Fibroblast of upper back skin (primary cell): ENCODE measurements at places on chromosomes 13 and 19.

- no peak for DNase-seq
Measured at GRCh38 chr19:40608957-40609356, 7.8 kb downstream of the LTBP4 start.

GRCh38 chr13:49428041-49428763, 15.7 kb downstream of the CAB39L start:
- DNase-seq = no peak

GRCh38 chr19:5974721-5975387, 3.1 kb downstream of the RANBP3 start:
- no peak for DNase-seq

- DNase-seq = no peak
Measured at GRCh38 chr13:106275446-106276032, 259.9 kb downstream of the EFNB2 start.

- DNase-seq = no peak
Measured at GRCh38 chr19:43367822-43368221, 14.3 kb downstream of the CD177 start.

DNA sequence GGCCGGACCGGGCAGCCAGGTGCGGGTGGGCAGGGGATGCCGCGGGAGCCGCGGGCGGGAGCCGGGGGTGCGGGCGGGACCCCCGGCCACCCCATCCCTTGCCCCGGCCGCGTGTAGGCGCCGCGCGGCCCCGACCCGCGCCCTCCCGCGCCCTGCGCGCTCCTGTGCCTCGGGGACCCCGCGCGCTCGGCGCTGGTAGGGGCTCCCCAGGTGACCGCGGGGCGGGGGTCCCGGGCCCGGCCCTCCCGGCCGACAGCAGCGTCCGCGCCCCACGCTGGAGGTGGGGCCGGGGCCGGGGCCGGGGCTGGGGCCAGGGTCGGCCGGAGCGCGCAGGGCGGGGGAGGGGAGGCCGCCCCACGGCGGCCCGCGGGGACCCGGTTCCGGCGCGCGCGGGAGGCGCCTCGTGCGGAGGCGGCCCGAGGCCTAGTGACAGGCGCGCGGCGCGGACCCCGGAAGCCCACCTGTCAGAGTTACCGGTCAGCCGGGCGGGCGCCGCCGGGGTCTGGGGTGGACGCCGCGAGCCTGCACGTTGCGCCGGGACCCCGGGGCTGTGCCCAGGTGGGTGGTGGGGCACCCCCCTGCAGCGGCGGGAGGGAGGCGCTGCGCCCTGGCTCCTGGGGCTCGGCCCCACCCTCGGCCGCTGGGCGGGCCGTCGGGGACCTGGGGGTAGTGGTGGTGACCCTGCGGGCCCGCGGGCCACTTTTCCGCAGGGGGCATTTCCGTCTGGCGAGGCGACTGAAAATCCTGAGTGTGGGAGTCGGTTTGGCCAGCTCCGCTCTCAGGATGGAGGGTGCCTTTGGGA, 518 bp downstream of the TFDP1 start:
- no peak for DNase-seq

GRCh38 chr13:41562541-41563178, 105.3 kb downstream of the RGCC start:
- DNase-seq = no peak

- DNase-seq = no peak
Measured at GRCh38 chr19:38538793-38539528, 78.8 kb downstream of the MAP4K1 start.

DNA sequence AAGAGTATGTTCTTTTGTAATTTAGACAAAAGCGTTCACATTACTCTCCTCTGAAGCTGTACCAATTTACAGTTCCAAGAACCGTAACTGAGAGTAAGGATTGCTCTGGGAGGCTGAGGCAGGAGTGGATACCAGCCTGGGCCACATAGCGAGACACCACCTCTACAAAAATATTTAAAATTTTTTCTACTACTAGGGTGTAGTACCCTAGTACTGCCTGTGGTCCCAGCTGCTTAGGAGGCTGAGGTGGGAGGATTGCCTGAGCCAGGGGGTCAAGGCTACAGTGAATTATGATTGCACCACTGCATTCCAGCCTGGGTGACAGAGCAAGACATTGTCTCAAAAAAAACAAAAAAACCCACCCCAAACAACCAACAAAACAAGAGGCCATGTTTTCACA, 12.1 kb upstream of the CYP2A6 start:
- DNase-seq = no peak

DNA sequence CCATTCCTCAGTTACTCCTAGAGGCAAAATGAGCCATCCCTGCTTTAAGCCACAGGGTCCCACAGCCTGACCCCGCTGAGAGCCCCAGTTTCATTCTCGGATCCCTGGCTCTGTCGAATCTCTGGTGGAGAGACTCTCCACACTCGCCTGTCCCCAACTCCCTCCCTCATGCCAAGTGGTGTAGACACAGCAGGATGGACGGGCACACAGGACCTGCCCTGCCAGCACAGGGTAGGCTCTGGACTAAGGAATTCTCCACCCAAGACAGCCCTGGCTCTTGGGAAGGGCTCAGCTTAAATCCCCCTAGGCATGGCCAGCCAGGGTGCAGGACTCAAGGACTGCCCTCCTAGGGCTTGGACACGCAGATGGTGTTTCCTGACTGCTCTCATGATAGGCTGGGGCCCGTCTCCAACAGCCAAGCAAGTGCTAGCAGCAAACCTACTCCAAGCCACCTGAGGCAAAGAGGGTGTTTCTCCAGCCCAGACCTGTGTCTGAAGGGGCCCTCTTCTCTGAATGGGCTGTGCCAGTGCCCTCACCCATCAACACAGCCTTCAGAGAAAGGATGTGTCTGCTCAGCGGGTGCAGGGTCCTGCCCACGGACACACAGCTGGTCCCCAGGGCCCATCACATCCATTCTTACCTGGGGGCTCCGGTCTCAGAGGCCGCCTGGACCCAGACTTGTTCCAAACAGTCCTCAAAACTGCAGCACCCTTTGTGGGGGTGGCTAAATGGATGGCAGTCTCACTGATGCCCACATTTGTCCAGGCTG, 65.3 kb downstream of the PEPD start:
- no peak for DNase-seq

- DNase-seq = peak; percentile 21
Measured at GRCh38 chr19:20078581-20079031, 806 bp downstream of the ZNF90 start.

GRCh38 chr13:77460195-77460594, 75.3 kb upstream of the SCEL start:
- no peak for DNase-seq

DNA sequence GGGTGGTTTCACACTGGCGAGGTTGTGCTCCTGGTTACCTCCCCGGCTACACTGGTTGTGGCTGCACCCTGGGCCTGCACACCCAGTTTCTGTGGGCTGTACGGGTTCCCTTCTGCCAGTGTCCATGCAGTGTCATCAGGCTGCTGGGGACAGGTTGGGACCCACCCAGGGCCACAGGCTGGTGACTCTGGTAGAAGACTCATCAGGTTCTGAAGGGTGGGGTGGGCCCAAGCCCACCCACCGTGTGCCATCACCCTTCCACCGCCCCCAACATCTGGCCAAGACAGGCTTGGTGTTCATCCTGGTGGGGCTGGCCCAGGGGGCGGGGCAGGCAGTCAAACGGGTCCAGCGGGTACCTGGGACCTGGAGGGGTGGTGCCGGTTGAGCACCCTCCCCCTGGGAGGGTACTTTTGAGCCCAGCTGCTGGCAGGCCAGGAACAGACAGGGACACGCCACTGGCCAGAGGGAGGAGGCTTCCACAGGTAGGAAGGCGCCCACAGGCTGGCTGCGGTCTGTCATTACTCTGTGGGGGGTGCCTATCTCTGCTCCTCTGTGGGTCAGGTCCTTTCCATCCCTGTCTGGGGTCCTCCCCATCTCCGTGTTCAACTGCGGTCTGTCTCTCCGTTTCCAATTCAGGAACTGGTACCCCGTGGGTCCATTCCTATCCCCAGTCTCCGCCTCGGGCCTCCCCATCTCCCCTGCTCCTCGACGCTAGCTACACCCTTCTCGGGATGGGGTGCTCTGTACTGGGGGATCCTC, at the start of gene RNF225:
Gene RNF225 (plus strand): TSS at position 437 of the 759 bp plus-strand sequence. CDS start 434 bp downstream, outside the sequence.
- DNase-seq = no peak

- peak; percentile 49 for DNase-seq
Measured at GRCh38 chr13:99442273-99442895, 58.9 kb upstream of the TM9SF2 start.

GRCh38 chr13:20230913-20231838, 943 bp downstream of the GJB6 start:
- DNase-seq = no peak

- DNase-seq = no peak
Measured at GRCh38 chr13:25783601-25784024, 268.2 kb downstream of the SHISA2 start.

GRCh38 chr13:112152846-112153245, 85.9 kb downstream of the SOX1 start:
- DNase-seq = no peak

DNA sequence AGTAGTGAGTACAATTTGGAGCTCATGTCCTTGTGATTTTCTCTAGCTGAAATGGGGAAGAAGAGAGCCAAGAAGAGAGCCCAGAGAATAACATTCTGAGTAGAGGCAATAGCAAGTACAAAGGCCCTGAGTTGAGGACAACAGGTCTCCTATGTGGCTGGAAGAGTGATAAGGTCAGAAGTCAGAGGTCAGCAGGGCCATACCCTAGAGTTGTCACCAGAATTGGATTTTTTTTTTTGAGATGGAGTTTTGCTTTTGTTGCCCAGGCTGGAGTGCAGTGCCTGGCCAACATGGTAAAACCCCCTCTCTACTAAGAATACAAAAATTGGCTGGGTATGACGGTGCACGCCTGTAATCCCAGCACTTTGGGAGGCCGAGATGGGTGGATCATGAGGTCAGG, 8.0 kb upstream of the TRIM28 start:
- DNase-seq = no peak

GRCh38 chr13:43441899-43442499, 344.8 kb downstream of the ENOX1 start:
- no peak for DNase-seq

DNA sequence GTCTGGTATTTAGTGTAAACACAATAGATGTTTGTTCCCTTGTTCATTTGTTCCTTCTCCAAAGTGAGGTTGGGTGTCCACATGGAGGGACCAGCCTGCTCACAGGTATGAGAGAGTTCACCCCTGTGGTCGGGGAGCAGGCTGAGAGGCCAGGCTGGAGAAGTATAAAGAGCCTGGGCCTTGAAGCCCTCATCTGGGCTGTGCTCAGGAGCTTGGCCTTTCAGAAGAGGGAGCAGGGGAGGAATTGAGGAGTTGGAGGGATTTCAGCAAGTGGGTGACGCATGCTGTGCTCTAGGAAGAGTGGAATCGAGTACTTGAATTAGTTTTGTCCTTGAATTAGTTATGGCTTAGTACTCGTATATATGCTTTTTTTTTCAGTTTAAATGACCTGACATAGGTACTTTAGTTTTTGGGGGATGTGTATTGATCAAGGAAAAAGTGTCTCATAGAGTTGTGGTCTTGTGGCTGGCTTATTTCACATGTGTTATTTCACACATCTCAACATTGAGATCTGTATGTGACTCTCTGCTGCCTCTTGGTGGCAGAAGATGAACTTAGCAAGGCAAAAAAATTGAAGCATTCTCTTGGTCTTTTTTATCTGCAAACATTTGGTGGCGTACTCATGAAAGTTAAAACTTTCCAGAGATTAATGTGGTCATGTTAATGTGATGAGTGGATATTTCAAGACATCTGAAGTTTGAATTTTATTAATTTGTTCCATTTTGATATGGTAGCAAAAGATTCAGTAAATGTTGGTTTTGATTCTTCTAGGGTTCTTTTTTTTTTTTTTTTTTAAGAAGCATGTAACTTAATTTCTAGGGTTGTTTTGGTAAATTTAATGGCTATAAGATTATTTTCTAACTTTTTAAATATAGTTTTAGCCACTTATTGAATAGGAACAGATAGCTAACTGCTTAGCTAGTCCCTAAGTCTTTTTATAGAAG, 54.3 kb downstream of the SLAIN1 start:
- peak; percentile 47 for DNase-seq

DNA sequence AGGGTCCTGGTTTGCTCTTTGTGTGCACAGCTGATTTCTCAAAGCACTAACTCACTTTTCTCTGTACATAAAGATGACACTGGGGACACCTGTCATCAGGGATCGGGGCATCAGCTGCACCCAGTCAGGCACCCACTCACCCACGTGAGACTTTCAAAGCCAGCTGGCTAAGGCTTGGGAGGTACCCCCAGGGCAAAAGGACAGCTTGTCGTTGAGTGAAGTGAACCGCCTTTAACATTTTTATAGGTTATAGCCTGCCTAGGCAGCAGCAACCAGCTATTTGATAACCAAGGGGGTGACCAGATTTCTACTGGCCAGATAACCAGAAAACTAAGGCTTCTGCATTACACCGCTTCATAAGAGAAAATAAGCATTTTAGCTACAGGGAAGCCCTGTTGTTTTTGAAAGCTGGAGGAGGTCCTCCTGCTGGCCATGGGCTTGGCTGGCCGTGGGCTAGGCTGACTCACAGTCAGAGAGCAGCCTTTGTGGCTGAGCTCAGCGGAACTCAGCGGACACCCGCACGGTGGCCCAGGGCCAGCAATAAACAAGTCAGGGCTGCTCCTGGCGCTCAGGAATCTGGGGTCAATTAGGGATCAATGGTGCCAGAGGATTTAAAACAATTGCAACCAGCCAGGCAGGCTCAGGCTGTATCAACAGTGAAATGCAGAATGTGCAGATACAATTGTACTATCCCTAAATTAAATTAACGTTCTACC, 57.1 kb downstream of the ALOX5AP start:
- peak; percentile 96 for DNase-seq

DNA sequence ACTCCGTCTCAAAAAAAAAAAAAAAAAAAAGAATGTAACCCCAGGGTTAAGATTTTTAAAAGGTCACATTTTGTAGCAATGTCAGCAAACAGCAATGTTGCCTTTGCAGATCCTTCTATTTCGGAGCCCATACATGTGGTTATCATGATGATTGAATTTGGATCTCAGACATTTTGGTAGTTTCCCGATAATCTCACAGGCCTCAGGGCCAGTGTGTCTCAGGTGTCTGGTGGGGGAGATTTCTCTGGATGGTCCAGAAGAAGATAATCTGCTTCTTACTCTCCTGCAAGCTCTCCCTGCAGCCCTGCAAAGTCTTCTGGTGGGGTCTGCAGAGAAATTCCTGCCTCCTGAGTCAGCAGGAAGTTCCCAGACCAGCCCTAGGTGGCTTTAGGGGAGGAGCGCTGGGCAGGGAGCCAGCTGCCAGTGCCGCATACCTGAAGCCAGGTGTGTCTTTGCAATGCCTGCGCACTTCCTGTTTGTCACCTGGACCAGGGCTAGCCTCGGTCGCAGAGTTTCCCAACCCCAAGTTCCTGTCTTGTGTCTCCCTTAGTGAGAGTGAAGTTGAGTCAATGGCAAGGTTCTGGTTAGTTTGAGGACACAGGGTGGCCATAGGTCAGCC, 1.4 kb downstream of the SH2D3A start:
- peak; percentile 14 for DNase-seq
